ENCODE measurements at places on chromosomes 4 and X.

DNA sequence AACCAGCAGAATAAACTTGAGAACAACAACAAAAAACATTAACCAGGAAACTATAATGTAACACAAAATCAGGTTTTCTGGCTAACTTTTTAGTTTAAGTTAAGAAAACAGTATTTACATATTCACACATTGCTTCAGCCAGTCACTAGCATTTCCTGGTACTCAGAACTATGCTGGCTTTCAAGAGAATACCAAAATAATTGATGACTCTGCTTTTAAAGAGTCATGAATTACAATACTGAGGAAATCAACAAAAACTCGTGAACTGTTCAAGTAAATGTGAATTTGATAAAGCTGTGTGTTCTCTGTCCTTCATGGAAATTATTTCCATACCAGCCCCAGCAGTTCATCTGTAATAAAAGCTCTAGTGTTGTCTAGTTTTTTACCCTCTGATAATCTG lies 27.4 kb downstream of the PRSS12 start:
- DNase-seq, result no peak

DNA sequence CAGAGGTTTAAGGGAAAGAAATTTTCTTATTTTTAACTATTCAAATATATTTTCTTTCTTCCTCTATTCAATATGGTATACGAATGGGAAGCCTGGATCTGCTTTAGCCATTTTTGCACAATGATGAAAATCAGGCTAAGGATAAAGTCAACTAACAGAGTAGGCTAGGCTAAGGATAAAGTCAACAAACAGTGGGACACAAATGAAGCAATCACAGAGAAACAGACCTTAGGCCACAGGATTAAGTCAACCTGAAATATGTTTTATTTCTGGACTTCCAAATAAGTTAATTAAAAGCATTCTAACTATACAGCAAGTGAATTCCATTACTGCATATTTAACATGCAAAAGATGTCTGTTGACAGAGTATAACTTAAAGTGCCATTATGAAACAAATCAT lies 17.0 kb downstream of the DYNLT3 start:
- DNase-seq, result no peak

DNA sequence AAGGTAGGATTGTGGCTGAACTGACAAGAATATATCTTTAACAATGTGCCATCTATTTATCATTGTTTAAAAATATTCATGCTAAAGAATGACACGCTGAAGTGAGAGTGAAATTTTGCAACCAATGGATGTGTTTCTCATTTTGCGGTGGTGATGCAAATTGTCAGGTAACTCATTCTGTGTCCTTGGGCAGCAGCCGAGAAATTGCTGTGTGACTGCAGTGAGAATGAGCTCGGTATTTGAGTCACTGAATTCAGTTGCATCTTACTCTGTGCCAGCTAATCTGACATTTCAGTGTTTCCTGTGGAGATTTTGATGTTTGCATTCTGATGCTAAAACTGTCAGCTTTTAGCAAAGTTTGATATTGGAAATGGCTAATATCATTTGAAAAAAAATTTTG lies 28.1 kb downstream of the MCUB start:
- no peak for DNase-seq

DNA sequence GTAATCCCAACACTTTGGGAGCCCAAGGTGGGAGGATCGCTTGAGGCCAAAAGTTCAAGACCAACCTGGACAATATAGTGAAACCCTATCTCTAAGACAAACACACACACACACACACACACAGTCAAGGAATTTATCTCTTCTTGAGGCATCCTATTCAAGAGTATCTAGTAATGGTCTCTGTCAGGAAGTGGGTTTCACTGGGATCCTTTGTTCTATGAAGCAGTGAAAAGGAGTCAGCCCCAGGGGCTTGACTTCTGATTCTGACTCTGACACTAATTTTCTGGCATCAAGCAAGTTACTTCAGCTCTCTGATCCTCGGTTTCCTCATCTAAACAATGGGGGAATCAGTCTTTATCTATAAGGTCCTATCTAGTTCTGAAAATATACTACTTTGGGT lies 34.8 kb downstream of the UTP14A start:
- no peak for DNase-seq

- no peak for DNase-seq
Observed at GRCh38 chr4:172776203-172776861, 392.3 kb upstream of the GALNT7 start.

- DNase-seq, result no peak
Observed at GRCh38 chr4:24559032-24559821, 25.1 kb downstream of the DHX15 start.

DNA sequence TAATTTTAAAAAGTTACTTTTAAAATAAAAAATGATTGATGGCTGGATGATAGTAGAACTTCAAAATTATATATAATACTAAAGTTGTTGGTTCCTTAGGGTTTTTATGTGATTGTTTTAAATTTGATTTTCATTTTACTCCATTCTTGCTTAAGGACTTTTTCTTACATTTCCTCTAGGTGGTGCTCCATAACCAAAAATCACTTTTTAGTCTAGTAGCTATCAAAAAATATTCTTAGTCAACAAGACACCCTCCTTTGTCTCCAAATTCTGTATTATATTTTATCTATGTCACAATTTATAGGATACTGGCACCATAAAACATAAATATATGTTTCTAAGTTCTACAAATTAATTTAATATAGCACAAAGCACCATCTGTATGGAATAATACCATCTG lies 67.2 kb upstream of the BRWD3 start:
- DNase-seq, result no peak

DNA sequence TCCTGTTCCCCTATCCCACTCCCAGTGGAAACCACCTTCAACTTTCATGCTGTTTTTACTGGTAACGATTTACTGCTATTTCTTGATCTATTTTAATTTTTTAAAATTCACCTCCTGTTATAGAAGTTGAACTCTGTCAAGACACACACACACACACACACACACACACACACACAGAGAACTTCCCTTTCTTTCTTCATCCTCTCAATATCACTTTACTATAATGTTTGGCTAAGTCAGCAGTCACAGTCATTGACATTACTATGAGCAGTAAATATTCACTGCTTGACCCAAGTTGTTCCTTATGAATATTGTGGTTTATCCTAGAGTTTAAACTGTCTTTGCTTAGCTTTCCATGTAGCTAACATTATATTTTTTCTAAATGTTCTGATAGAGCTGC lies 24.0 kb upstream of the SGMS2 start:
- no peak for DNase-seq

DNA sequence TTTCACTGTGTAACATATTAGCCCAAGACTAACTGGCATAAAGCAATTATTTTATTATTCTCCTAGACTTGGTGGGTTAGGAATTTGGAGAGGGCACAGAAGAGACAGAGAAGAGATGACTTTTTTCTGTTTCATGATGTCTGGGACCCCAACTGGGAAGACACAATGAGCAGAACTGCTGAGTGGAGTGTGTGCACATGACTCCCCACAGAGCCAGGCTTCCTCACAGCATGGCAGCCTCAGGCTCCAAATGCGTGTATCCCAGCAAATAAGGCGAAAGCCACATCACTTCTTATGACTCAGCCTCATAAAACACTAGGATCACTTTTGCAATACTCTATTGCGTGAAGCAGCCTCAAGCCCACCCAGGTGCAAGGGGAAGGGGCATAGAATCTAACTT lies 68.4 kb downstream of the MFAP3L start:
- DNase-seq, result no peak

DNA sequence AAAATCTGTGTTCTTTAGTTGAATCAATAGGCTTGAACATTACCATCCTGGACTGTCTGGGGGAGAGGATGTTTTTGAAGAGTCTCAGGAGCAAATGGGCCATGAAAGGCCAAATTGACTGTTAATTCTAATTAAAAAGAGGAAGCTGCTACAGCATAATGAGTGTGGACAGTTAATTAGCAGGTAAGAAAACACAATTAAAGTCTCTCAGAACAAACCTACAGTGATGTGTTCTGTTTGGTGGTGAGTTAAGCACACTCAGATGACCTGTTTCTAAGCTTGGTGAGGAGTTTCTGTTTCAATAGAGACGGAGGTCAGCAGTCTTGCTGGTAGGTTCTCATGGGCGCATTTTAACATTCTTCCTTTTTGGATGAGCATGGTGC lies 68.1 kb downstream of the DRD5 start:
- DNase-seq, result no peak

DNA sequence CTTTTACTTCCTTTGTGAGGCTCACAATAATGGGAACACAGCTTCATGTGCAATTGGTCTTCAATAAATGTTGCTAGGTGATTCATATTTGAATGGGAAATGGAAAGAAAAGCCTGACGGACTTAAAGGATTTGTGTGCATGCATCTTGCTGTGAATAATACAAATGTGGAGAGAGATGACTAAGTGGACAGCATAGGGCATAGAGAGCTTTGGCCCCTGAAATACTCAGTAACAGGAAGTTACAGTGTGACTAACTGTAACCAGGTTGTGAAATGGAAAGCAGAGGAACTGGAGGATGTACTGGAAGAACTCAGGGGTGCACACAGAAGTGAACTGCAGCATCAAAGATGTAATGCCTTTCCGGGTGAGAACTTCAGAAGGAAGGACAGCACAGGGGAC lies 206.7 kb downstream of the MGST2 start:
- DNase-seq, result no peak

- DNase-seq, result no peak
Observed at GRCh38 chr4:76753814-76754213, 144.1 kb downstream of the SOWAHB start.

GRCh38 chr4:150136481-150136880 lies 58.2 kb downstream of the DCLK2 start:
- DNase-seq, result no peak

- DNase-seq, result no peak
Observed at GRCh38 chrX:124226129-124226528, 106.3 kb upstream of the TEX13D start.

DNA sequence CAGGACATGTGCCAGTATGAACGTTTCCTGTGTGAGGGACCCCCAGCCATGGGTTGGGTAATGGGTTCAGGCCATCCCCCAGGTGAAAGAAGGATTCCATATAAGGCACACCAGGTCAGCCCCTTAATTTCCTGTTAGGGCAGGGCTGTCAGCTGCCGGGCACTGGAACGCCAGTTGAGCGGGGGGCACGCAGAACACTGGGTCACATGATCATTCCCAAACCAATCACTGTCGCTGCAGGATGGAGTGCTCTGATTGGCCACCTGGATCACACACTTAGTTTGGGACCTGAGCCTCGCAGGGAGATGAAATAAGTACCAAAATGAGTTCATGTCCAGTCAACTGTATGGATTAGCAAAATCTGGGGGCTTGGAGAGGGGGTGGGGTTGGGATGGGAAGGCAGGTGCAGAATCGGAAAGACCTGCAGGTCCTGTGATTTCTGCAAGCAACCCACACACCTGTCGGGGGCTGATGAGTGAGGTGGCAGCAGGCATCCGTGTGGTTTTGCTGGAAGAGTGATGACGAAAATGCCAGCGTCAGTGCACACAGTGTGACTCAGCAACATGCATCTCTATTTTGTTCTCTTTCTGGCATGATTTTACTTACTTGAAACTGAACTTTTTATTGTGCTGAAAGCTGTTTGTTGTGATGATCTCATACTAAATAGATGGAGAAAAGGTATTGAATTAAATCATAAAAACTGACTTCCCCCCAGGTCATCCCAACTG lies 32.2 kb downstream of the RNF212 start:
- peak; percentile 73 for DNase-seq

GRCh38 chrX:133897593-133898163 lies 87.7 kb downstream of the GPC3 start:
- DNase-seq, result no peak

GRCh38 chr4:29276150-29276549 lies 1444.0 kb upstream of the PCDH7 start:
- no peak for DNase-seq

- DNase-seq, result no peak
Observed at GRCh38 chr4:13534344-13535063, 9.8 kb downstream of the NKX3-2 start.

GRCh38 chrX:132094164-132094563 lies 33.7 kb downstream of the FRMD7 start:
- DNase-seq, result no peak

DNA sequence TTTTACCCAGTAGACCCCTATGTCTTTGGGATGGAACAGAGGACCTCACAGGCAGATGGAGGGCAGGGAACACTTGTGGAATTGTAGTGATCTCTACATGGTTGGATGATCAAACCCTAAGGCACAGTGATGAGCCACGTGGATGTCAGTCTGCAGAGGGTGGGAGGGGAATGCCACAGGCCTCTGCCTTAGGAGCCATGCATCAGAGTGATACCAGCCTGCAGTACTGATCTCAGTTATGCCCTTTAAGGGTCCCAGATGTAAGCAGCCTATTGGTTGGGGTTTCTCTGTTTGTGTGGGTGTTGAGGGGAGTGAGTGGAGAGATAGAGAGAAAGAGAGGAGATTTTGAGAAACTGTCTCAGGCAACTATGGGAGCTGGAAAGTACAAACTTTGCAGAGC lies 39.9 kb upstream of the XAGE1B start:
- no peak for DNase-seq

GRCh38 chrX:27555514-27555913 lies 34.6 kb upstream of the DCAF8L2 start:
- peak; percentile 28 for DNase-seq

- DNase-seq, result no peak
Observed at GRCh38 chr4:47145630-47146029, 114.3 kb downstream of the GABRB1 start.

Data from iPS-NIHi11 (cell line).